NB4 (cell line): ENCODE measurements at places on chromosomes 6 and 20.

DNA sequence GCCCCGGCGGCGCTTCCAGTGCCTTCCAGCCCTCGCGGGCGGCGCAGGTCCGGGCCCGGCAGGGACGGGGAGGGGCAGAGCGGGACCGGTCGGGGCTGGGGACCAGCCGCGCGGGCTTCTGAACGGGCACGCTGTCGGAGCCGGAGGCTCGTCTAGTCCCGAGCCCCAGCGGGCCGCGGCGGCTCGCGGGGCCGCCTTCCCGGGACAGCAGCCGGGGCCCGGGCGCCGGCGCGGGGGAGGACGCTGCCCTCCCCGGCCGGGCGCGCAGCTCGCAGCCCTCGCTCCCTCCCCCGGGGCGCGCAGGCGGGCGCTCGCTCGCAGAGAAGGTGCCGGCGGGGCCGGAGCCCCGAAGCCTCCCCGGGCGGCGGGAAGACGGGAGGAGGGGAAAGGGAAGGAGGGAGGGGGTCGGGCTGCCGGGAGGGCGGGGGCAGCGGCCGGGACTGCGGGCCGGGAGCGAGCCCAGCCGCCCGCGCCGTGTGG is 696 bp upstream of the SIRPA start:
- peak; percentile 85 for DNase-seq

DNA sequence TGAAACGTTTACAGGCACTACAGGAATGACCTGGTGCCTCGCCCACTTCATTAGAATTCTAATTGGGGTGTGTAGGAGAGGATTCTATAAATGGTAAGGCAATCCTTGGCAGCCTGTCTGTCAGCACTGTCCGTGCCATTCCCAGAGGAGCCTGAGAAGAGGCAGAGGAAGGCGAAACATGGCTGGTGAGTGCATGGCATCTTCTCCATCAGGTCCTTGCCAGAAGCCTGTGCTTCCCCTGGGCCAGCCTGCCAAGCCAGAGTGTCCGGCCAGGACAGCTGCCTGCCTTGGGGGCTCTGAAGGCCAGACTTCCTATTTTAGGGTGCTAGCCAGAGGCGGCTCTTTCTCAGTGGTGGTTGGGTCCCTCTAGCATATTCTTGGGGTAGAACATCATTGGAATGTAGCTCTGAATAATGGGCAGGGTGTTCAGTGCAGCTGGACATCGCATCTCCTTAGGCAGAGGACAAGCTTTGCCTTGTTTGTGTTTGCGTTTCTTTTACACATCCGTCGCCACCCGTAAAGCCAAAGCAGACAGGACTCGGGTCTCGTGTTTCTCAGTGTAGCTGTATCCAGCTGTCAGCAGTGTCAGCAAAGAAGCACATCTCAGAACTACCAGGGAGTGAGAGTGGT is at the start of gene TGM3:
Gene TGM3 (plus strand): TSS at position 116 of the 630 bp plus-strand sequence. CDS start 63 bp downstream, at position 179.
- DNase-seq, result no peak

- DNase-seq, result peak; percentile 76
Observed at GRCh38 chr6:14283600-14284235, 166.1 kb downstream of the CD83 start.

DNA sequence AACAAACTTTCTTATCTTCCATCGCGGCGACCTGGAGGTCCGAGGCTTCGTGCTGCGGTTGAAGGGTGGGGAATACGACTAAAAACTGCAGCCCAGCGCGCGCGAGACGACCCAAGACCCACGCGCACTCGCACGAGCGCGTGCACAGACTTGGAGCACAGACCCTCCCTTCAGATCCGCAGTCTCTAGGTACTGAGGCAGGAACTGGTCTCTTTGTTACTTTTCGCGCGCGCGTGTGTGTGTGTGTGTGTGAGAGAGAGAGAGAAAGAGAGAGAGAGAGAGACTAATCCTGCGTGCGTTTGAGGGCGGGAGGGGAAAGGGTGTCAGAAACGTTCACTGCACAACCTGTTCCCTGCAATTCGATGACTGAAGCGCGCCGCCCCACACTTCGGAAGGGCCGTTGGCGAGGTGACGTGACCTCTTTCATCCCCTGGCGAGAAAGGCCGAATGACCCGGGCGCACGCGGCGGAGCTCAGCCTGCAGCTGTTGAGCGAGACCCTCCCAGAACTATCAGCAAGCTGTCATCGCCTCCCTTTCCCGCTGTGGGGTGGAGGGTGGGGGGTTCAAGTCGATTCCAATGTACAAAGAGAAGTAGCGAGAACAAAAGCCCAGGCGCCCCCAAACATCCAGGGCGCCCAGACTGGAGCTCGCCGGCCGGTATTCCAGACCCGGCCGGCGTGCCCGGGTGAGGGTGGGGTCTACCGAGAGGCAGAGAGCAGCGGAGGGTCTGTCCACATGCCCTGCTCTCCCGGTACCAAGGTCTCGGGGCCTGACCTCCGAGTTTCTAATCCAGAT is 1.5 kb upstream of the TUBB2B start:
- no peak for DNase-seq

- DNase-seq, result no peak
Observed at GRCh38 chr6:97449444-97449966, 166.5 kb upstream of the MMS22L start.

- DNase-seq, result no peak
Observed at GRCh38 chr6:30970946-30971345, 12.6 kb upstream of the MUC21 start.

- no peak for DNase-seq
Observed at GRCh38 chr6:75907444-75907843, 158.4 kb downstream of the MYO6 start.

GRCh38 chr6:40386200-40386599 is 201.0 kb downstream of the LRFN2 start:
- DNase-seq, result no peak

GRCh38 chr20:62822788-62823651 is 6.2 kb downstream of the COL9A3 start:
- peak; percentile 91 for DNase-seq

- DNase-seq, result peak; percentile 88
Observed at GRCh38 chr20:34874094-34874654, 1.5 kb upstream of the GGT7 start.

DNA sequence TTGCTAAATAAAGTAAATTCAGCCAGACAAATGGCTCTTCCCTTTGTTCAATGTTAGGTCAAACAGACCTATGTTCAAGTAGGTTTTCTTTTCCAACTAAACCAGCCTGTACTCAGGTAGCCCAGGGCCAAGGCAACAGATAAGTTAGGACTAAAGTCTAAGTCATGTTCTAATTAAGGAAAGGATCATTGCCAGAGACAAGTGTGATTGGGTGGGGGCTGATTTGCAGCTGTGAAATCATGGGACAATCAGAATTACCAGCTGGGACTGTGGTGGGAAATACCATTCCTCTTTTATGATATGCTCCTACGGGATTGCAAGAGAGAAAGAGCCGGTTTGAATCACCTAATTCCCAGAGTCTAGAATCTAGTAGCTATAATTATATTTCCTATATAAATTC is 4.2 kb upstream of the FBXO30 start:
- DNase-seq, result no peak

DNA sequence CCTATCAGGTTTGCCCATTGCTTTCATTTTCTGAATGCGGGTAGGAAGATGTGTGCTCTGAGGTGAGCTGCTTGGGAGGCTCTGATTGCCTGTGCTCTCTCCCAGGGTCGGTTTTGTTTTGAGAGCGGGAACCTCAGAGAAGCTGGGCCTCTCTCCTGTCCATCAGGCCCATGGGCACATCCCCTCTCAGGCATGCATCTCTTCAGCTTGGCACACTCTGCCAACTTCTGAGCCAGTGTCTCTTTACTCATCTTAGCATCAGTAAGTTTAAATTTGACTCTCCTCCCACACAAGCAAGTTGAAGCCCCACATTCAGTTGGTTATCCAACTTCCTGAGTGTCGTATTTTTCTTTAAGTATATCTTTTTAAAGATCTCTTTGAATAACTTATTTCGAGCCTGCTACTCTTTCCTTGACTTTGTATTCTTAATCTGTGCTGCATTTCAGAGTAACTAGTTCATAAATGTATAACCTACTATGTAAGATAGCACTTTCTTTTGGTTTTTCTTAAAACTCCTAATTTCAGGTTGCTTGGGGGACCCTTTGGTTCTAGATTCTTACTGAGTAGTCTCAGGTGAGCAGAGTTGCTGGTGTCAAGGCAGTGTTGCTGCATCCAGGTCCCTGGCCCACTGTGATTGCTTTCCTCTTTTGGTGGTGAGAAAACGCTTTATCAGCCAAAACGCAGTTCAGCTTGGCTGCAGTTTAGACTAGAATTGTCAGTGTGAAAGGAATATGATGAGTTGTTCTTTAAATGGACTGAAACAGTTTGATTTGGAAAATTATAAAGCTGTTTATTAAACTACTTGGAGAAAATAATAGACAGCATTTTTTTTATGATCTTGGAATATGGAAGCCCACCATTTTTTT is 54.8 kb downstream of the SNX9 start:
- no peak for DNase-seq

DNA sequence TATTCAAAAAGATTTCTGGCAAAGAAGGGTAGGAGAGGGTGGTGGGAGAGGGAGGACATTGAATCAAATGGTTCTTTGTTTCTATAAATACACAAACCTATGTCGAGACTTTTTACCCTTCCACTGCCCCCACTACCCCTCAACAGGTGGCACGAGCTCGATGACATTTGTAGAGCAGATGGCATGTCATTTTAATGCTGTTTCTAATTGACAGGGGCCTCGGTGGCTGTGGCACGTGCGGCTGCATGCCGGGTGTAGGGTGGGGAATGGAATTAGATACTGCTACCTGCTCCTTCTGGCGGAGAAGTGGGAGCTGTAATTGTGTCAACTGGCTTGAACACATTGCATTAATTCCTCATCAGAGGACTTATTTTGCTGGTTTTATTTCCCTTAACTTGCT is 29.1 kb upstream of the SASH1 start:
- no peak for DNase-seq

DNA sequence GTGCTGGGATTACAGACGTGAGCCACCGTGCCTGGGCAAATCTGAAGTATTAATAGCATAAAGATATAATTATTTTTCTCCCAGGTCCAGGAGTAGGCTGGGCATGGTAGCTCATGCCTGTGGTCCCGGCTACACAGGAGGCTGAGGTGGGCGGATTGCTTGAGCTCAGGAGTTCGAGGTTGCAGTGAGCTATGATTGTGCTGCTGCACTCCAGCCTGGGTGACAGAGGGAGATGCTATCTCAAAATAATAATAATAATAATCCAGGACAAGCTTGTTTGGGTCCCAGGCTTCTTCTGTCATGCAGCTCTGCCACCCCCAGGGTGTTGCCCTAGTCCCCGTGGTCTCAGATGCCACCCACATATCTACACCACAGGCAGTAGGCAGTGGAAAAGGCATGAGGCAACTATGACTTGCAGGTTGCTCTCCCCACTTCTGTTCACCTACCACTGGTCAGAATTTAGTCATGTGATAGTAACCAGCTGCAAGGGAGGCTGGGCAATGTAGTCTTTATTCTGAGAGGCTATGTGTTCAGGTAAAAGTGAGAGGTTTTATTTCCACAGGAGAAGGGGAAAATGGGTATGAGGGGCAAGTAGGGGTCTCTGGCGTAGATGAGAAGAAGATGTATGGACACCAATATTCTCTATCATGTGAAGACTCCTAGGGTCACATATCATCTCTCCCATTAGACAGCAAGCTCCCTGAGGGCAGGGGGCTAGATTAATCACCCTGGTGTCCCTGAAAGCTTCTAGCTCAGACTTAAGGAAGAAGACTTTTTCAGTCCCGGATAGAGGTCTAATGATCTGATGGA is 25.7 kb downstream of the TCF15 start:
- DNase-seq, result peak; percentile 70

- DNase-seq, result no peak
Observed at GRCh38 chr6:121210943-121211342, 123.3 kb downstream of the TBC1D32 start.

DNA sequence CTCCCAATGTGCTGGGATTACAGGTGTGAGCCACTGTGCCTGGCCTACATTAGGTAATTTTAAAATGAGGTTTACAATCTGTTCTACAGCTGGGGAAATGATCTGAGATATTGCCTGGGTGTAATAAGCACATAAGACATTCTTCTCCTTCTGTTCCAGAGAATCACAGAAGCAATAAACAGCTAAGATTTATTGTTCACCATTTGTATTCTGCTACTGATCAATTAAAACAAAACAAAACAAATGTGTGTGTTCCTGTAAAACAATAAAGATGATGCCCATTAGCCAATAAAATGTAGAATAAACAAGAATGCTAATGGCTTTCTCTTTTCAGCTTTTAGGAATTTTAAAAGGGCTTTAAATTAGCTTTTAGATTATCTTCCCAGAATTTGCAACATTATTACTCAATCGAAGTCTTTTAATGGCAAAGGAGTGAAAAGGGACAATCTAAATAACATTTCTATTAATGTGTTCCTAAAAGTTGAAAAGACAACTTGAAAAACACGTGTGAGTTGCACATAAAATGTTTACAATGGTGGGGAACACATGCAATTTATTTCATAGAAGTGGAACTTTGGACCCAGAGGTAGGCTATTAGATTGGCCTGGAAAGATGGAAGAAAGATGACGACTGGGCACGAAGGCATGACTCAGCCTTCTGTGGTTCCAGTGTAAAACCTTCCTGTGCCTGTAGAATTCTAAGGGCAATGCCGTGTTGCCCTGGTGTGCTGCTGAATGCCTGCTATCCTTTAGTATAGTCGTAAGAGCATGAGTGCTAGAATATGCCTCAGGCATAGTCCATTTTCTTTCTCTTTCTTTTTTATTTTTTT is 29.0 kb upstream of the DEK start:
- peak; percentile 17 for DNase-seq

DNA sequence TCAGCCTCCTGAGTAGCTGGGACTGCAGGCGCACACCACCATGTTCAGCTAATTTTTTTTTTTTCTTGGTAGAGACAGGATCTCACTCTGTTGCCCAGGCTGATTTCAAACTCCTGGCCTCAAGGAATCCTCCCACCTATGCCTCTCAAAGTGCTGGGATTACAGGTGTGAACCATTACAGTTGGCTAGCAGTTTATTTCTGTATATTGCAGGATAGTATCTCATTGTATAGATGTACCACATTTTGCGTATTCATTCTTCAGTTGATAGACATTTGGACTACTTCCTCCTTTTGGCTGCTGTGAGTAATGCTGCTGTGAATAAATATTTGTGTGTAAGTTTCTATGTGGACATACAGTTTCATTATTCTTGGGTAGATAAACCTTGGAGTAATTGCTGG is 32.9 kb downstream of the ASXL1 start:
- peak; percentile 71 for DNase-seq

GRCh38 chr20:13296070-13296469 is 75.0 kb downstream of the ISM1 start:
- no peak for DNase-seq

- DNase-seq, result no peak
Observed at GRCh38 chr20:7155282-7155681, 387.8 kb downstream of the BMP2 start.

GRCh38 chr20:38297916-38298674 is 5.9 kb upstream of the BPI start:
- peak; percentile 41 for DNase-seq

- no peak for DNase-seq
Observed at GRCh38 chr6:170108890-170109587, 181.8 kb downstream of the DLL1 start.

DNA sequence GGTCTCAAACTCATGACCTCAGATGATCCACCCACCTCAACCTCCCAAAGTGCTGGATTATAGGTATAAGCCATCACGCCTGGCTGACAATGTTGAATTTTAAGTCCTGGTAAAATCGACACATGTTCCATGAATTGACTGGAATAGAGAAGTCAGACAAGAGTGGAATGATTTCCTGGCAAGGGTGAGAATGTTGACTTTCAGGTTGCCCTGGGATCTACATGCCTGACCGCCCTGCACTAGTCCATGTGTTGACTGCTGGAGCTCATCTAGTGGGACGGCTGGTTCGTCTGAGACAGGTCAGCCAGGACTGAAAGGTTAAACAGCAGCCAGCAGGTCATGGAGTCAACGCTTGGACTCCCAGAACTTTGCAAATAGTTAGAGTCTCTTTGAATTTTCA is 88.8 kb downstream of the SASH1 start:
- DNase-seq, result no peak

GRCh38 chr6:36717871-36718540 is 20.4 kb downstream of the RAB44 start:
- no peak for DNase-seq
